Nephron progenitor cell (in vitro differentiated cells): ENCODE measurements at places on chromosomes 16 and 17.

DNA sequence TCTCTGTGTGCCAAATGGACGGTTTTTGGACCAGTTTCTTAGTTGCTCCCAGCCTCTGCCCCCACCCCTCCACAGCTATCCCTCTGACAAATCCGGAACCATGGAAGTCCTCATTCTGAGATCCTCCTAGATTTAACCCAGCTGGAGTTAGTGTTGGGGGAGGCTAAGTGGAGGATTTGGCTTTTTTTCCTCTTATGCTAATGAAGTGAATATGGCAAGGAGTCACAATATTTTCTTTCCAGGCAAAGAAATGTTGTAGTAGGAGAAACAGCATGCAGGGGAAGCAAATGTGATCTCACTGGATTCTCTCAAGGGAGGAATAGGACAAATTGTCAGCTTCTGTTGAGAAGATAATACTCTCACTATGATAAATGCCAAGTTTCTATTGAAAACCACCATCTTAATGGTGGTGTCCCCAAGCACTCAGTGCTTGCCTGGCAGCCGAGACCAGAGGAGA, 159.5 kb downstream of the MSI2 start:
- peaks cover 76% of the 10 kb centered on the region for H3K36me3 ChIP-seq
- no peaks in the 10 kb centered on the region for H3K27me3 ChIP-seq
- no peak for DNase-seq

- H3K4me3 ChIP-seq, result peak overlapping the region; percentile 96
- peaks cover 45% of the 10 kb centered on the region for H3K4me1 ChIP-seq
- H3K27me3 ChIP-seq, result peaks cover 4% of the 10 kb centered on the region
Observed at GRCh38 chr17:81858967-81859905, 1.1 kb downstream of the P4HB start.

DNA sequence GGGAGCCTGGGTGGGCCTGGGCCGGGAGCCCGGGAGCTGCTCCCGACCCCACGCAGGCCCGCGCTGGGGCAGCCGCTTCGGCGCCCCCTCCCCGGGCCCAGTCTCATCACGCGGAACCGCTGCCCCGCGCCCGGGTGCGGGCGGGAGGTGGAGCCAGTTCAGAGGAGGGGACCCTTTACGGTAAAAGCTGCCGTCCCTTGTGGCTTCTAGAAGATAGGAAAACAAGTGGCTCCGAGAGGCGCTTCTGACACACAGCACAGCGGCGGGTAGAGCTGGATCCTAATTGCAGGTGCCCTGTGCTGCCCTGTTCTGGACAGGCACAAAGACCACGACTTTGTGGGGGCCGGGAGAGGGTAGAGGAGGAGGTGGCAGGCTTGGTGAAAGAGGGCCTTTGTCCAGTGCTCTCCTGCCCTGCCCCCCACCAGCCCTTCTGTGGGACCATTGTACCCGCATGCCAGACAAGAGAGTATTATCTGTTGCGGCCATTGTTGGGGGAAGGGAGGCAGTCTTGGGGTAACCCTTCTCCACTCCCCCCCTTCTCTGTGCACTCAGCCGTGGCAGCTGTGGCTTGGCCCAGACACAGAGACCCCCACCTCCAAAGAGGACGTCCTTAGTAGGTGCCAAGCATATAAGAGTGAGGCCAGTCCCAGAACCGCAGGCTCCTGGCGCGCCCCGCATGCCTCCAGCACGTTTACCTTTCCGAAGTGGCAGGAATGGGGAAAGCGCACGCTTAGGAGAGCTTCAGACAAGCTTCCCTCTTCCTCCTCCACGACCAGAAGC, 736 bp downstream of the CNP start:
- H3K4me3 ChIP-seq, result peak overlapping the region; percentile 81
- H3K36me3 ChIP-seq, result peaks cover 41% of the 10 kb centered on the region
- no peak for DNase-seq
- H3K27ac ChIP-seq, result no peak overlapping the region
- H3K27me3 ChIP-seq, result peaks cover 3% of the 10 kb centered on the region

- H3K4me1 ChIP-seq, result no peaks in the 10 kb centered on the region
- H3K36me3 ChIP-seq, result no peaks in the 10 kb centered on the region
- no peak overlapping the region for H3K4me3 ChIP-seq
- no peak overlapping the region for H3K27ac ChIP-seq
- no peak for DNase-seq
- H3K27me3 ChIP-seq, result no peaks in the 10 kb centered on the region
Observed at GRCh38 chr17:22507823-22508222, 815.5 kb downstream of the KCNJ18 start.

DNA sequence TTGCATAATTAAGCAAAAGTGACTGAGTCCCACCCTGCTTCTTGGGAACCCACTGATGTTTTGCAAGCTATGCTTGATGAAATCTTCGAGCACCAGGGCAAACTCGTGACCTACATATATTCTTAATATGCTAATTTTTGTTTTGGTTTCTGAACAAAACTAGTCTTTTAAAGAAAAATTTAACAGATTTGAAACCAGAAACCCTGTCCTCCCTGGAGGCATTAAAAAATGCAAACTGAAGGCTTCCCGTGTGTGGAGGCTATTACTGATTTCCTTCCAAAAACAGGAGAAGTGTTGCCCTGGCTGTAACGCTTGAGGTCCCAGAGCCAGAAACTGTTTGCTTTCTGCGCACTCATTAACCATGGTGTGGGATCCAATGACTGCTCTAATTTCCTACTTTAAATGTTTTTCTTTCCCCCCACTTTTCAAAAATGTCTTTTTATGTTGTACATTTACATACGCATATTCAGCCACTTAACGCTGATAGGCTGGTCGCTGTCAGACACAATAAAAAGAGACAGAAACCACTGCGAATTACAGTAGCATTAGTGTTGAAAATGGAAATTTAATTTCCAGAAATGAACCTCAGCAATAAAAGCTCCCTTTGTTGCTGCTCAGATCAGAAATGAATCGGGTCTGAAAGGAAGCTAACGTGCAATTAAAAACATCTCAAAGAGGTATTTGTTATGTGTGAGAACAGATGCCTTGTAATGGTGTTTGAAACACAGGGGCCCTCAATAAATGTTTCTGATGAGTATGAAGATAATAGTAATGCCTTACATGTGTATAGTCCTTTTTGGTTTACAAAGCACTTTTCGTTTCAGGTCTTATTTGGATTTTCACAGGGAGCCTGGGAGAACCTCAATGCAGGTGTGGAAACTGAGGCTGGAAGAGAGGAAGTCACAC, 39.9 kb upstream of the IRX6 start:
- peaks cover 5% of the 10 kb centered on the region for H3K36me3 ChIP-seq
- peaks cover 8% of the 10 kb centered on the region for H3K27me3 ChIP-seq
- no peak overlapping the region for H3K27ac ChIP-seq

- no peak overlapping the region for H3K4me3 ChIP-seq
- peaks cover 6% of the 10 kb centered on the region for H3K27me3 ChIP-seq
- H3K27ac ChIP-seq, result no peak overlapping the region
- DNase-seq, result no peak
Observed at GRCh38 chr16:64738321-64738960, 383.4 kb downstream of the CDH11 start.

DNA sequence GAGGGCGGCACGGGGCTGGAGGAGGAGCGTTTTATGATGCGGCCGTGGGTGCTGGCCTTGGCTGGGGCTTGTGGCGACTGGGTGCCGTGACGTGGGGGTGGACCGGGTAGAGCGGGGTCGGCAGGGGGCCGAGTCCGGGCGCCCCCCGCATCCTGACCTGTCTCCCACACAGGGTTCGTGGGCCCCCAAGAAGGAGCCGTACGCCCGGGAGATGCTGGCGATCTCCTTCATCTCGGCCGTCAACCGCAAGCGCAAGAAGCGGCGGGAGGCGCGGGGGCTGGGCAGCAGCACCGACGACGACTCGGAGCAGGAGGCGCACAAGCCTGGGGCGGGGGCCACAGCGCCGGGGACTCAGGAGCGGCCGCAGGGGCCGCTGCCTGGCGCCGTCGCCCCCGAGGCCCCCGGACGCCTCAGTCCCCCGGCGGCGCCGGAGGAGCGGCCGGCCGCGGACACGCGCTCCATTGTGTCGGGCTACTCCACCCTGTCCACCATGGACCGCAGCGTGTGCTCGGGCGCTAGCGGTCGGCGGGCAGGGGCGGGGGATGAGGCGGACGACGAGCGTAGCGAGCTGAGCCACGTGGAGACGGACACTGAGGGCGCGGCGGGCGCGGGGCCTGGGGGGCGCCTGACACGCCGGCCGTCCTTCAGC, 81.6 kb downstream of the ARHGAP23 start:
- H3K4me1 ChIP-seq, result peaks cover 37% of the 10 kb centered on the region

DNA sequence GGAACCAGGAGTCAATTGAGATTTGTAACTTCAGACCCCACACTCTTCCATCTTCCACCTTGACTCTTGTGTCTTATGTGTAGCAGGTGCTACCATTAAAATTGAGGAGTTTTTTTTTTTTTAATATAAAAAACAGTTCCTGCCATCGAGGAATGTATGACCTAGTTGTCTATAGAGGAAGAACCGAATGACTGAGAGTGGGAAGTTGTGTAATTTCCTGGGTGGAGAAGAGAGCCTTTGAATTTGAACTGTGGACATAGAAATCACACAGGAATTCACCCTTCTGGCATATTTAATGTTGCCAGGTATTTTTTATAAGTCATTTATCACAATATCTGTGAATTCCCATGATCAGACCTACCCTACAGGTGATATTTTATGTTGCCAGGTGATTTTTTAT, 22.0 kb downstream of the SP2 start:
- H3K27me3 ChIP-seq, result no peaks in the 10 kb centered on the region
- H3K4me3 ChIP-seq, result no peak overlapping the region
- no peaks in the 10 kb centered on the region for H3K4me1 ChIP-seq
- no peak for DNase-seq
- peaks cover 44% of the 10 kb centered on the region for H3K36me3 ChIP-seq
- no peak overlapping the region for H3K27ac ChIP-seq

DNA sequence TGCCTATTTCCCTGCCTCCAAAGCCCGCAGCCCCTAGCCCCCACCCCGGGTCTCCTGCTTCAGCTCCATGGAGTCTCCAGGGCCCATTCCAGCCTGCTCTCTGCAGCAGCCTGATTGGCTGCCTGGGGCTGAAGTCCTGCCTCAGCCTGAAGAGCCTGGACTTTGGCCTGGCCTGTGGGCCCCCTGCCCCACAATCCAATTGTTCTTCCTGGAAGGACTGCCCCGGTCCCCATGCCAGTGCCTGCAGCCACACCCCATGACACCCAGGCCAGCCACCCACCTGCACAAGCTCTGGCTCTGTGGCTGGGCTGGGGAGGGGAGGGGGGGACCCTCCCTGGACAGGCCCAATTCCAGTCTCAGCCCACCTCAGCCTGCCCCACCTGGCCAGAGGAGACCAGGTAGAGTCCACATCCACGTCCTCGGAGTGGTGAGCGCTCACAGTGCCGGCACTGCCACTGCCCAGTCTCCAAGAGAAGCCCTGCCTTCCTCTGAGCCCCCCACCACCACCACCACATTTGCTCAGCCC, 12.3 kb downstream of the ENPP7 start:
- no peak overlapping the region for H3K27ac ChIP-seq
- H3K27me3 ChIP-seq, result peaks cover 55% of the 10 kb centered on the region
- H3K36me3 ChIP-seq, result no peaks in the 10 kb centered on the region
- peaks cover 59% of the 10 kb centered on the region for H3K4me1 ChIP-seq

DNA sequence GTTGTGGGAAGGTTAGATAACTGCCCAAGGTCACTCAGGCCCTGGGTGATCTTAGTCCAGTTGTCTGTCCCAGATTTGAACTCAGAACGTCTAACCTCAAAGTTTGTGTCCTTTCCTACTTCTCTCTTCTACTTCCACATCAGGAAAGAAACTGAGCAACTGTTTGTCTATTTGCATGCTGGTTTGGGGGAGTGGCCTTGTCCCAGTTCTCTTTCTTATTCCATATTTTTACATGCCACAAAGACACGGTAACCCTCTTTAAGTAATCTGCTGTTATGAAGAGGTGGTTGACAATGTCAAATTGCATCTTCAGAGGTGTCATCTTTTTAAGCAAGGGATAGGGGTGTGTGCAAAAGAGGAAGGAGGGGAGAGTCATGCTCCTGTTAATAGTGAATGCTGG, 432.5 kb downstream of the HS3ST3B1 start:
- peaks cover 26% of the 10 kb centered on the region for H3K4me1 ChIP-seq
- no peak overlapping the region for H3K4me3 ChIP-seq
- H3K27ac ChIP-seq, result no peak overlapping the region
- H3K36me3 ChIP-seq, result peaks cover 4% of the 10 kb centered on the region
- peaks cover 3% of the 10 kb centered on the region for H3K27me3 ChIP-seq

GRCh38 chr16:66275775-66276428, 90.6 kb upstream of the CDH5 start:
- H3K27ac ChIP-seq, result no peak overlapping the region
- peaks cover 5% of the 10 kb centered on the region for H3K27me3 ChIP-seq
- peak; percentile 47 for DNase-seq

DNA sequence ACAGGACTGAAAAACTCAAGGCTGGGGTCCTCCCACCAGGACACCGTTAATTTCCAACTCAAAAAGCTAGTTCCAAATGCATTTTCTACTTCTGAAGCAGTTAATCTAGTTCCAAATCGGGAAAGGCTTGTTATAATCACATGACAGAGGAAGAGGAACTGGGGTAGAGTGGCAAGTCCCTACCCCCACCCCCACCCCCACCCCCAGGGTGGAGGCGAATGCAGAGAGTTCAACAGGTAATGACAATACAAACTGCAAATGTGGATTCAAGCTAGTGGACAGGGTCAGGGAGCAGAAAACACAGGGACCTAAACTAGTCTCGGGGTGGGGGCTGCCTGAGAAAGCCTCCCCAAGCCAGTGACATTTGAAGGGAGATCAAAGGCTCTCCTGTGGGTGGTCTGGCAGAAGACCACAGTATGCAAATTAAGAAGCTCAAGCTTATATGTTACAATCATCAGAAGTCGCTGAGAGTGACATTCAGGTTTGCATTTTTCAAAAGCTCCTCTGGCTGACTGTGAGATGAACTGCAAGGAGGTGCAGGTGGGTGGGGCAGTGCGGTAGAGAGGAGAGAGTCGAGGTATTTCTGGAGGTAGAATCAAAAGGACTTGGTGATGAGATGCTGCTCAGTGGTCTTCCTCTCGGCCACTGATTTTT, 56.4 kb upstream of the SLC25A19 start:
- peak overlapping the region; percentile 14 for H3K27ac ChIP-seq
- no peaks in the 10 kb centered on the region for H3K27me3 ChIP-seq
- peaks cover 87% of the 10 kb centered on the region for H3K4me1 ChIP-seq

- H3K4me3 ChIP-seq, result no peak overlapping the region
- no peak for DNase-seq
- H3K27ac ChIP-seq, result no peak overlapping the region
- H3K36me3 ChIP-seq, result no peaks in the 10 kb centered on the region
- peaks cover 45% of the 10 kb centered on the region for H3K4me1 ChIP-seq
- peaks cover 15% of the 10 kb centered on the region for H3K27me3 ChIP-seq
Observed at GRCh38 chr17:42920106-42920900, 19.7 kb downstream of the G6PC1 start.

- no peak for DNase-seq
- no peak overlapping the region for H3K4me3 ChIP-seq
Observed at GRCh38 chr17:77212081-77212832, 71.5 kb downstream of the SEC14L1 start.

- H3K27ac ChIP-seq, result peak overlapping the region; percentile 86
- no peak for DNase-seq
- peaks cover 66% of the 10 kb centered on the region for H3K36me3 ChIP-seq
- no peak overlapping the region for H3K4me3 ChIP-seq
- H3K27me3 ChIP-seq, result no peaks in the 10 kb centered on the region
Observed at GRCh38 chr17:37089956-37090355, 141.2 kb downstream of the AATF start.

DNA sequence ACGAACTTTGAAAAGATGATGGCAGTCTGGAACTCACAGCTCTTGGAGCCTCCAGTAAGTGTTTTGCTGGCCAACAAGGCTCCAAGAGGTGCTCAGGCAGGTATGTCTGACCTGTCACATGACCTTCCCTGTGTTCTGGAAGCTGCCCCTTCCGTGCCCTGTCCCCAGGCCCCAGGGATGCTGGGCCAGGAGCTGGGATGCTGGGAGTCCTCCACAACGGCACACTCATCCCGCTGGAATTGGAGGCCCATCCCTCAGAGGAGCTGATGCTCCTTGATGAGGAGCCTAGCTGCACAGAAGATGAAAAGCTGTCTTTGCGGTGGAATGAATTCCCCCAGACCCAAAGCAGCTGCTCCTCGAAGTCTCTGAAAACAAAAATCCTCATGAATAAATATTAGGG, 47.8 kb downstream of the HOXB1 start:
- no peak overlapping the region for H3K4me3 ChIP-seq
- no peaks in the 10 kb centered on the region for H3K36me3 ChIP-seq
